ENCODE measurements at places on chromosomes 12 and 14.
A peak's percentile ranks its signal among the peaks of the same experiment; 100 is the strongest.

- H3K36me3 ChIP-seq: no peaks in the 10 kb centered on the region
- no peak overlapping the region for H3K27ac ChIP-seq
- H3K4me3 ChIP-seq: no peak overlapping the region
- H3K27me3 ChIP-seq: no peaks in the 10 kb centered on the region
Observed at GRCh38 chr14:32403688-32404087, 74.6 kb downstream of the AKAP6 start.

DNA sequence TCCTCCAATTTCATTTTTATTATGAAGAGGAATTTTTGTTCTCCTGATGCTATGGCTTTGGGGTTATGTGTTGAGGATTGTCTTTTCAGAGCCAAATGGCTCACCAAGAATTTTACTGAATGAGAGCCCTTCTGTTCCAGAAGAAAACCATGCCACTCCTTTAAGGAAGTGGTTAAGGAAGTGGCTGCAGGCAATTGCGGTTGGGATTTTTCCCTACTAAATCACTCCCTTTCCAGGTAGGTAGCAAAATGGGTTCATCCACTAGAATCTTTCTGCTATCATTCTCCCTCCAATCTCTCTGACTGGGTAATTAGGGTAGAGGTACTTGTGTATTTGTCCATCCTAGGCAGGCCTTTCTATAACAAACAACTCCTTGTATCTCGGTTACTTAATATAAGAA is 163.1 kb downstream of the TTC8 start:
- H3K27me3 ChIP-seq: no peaks in the 10 kb centered on the region
- no peak overlapping the region for H3K27ac ChIP-seq
- H3K4me3 ChIP-seq: no peak overlapping the region

DNA sequence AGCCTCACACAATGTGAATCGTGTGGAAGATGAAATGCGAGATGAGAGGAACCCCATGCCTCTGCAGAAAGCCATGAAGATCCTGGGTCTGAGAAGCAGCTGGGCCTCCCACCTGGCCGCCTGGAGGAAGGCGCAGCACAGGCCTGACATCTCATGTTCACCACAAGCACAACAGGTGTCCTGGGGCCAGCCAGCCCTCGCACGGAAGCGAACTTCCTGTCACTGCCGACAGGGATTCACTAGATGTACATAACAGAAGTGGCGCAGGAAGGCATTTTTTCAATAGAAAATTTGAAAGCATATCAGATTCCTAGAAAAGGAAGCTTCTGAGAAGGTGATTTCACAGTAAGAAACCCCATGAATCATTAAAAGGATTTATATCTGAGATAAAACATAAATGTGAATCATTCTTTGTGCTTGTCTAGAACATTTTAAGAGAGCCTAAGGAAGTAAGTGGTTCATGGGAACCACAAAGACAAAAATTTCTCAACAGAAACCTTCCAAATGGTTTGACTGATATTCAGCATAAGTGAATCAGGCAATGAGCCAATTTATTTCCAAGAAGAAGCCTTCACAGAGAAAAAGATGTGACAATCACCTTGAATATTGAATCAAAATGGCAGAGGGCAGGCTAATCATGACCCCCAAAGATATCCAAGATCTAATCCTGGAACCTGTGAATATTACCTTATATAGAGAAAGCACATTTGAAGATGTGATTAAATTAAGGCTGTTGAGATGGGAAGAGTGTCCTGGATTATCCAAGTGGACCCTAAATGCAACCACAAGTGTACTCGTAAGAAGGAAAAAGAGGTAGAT is 311.9 kb downstream of the DUSP6 start:
- no peaks in the 10 kb centered on the region for H3K4me1 ChIP-seq
- no peak overlapping the region for H3K4me3 ChIP-seq
- no peak overlapping the region for H3K27ac ChIP-seq
- no peak for DNase-seq
- no peaks in the 10 kb centered on the region for H3K27me3 ChIP-seq

GRCh38 chr12:123092866-123093265 is 58.0 kb downstream of the PITPNM2 start:
- H3K27me3 ChIP-seq: no peaks in the 10 kb centered on the region
- H3K4me3 ChIP-seq: no peak overlapping the region
- no peaks in the 10 kb centered on the region for H3K36me3 ChIP-seq
- no peak for DNase-seq
- H3K27ac ChIP-seq: no peak overlapping the region

DNA sequence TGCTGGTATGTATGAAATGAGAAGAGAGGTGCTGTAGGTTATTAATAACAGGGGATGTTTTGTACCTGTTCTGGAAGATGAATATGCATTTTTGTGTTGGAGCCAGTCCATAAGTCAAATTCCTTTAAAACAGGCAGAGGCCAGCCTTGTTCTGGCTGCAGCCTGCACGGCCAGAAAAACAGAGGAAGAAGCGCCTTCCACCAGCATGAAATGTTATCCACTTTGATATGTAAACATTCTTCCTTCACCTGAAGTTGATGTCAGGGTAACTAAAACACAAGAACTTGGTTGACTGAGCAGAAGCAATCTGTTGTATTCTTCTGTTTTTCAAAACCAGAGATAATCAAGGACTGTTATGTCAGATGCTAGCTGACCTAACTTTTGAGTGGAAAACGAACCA is 237.9 kb upstream of the PLEKHG7 start:
- H3K4me1 ChIP-seq: no peaks in the 10 kb centered on the region
- H3K27ac ChIP-seq: peak overlapping the region; percentile 18
- DNase-seq: no peak
- H3K4me3 ChIP-seq: no peak overlapping the region
- no peaks in the 10 kb centered on the region for H3K36me3 ChIP-seq

DNA sequence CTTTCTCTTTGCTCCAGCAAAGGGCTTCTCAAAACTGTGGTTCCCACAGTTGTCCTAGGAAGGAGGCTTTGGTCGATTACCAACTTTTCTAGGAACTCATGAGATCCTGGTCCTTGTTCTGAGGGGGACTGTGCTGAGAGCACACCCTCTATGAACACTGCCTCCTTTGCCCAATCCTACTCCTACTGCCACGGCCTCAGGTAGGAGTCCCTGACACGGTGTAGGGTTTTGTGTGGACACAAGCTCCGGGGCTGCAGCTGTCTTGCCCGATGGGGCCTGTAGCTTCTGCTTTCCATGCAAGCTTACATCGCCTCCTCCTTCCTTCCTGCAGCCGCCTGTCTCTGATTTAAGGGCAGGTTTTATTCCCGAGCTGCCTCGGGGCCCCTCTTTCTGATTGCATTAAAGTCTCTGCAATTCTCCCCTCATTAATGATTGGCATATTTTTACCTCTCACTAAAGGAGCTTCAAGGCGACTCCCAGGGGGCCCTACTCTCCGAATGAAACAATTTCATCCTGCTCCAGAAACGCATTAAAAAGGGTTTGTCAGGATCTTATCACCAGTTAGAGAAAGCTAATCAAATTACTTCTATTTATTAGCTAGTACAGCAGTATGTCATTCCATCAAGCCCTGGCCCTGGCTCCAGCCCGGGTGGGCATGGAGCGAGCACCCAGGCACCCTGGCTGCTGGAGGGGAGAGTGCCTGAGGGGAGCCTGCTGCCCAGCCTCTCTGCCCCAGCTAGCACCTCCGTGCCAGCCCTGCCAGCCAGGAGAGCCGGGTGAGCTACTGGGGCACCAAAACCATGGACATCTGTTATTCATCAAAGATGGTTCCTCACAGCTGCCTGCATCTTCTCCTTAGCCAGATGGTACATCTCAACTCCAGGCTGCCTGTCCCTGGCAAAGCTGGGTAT is 38.0 kb upstream of the ESRRB start:
- no peaks in the 10 kb centered on the region for H3K27me3 ChIP-seq
- no peak overlapping the region for H3K4me3 ChIP-seq
- H3K27ac ChIP-seq: no peak overlapping the region
- DNase-seq: no peak

DNA sequence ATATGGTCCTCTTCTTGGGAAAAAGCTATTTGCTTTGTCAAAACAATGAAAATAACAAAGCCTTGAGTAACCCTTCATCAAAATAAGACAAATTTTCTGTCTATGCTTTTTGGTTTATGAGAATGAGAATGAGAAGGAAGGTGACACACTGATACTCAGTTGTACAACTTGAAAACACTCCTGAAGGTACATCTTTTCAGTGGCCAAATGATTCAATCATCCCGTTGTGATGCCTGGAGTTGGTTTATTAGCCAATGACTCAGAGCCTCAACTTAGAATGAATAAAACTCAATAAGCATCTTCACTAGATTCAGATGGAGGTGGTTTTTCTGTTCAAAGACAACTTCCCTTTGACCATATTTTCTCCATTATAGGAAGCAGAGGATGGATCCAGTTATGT is 7.8 kb upstream of the CALM1 start:
- no peak for DNase-seq
- H3K36me3 ChIP-seq: no peaks in the 10 kb centered on the region
- H3K4me1 ChIP-seq: no peaks in the 10 kb centered on the region
- no peaks in the 10 kb centered on the region for H3K27me3 ChIP-seq
- H3K27ac ChIP-seq: no peak overlapping the region

DNA sequence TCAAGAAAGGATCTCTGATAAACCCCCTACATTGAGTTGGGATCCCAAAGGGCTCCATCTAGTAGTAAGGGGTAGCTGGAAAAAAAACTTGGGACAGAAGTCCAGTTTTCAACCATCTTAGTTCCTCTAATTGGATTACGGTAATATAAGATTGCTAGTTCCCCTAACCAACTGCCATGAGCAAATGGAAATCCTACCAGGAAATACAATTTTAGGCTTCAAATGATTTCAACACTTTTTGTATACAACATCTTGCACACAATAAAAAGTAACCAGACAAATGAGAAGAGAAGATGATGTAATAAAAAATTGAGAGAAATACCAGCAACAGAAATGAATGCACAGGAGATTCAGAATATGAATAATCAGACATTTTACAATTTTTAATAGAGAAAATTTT is 73.0 kb downstream of the TSHR start:
- DNase-seq: no peak
- H3K27me3 ChIP-seq: no peaks in the 10 kb centered on the region
- no peak overlapping the region for H3K27ac ChIP-seq
- H3K4me1 ChIP-seq: no peaks in the 10 kb centered on the region
- H3K36me3 ChIP-seq: no peaks in the 10 kb centered on the region
- no peak overlapping the region for H3K4me3 ChIP-seq

GRCh38 chr12:111171345-111171744 is 197.6 kb downstream of the PHETA1 start:
- H3K27me3 ChIP-seq: no peaks in the 10 kb centered on the region
- no peaks in the 10 kb centered on the region for H3K4me1 ChIP-seq
- DNase-seq: no peak
- no peak overlapping the region for H3K27ac ChIP-seq
- no peak overlapping the region for H3K4me3 ChIP-seq

GRCh38 chr12:57534991-57535543 is 11.9 kb downstream of the DCTN2 start:
- H3K4me3 ChIP-seq: no peak overlapping the region
- DNase-seq: no peak
- no peak overlapping the region for H3K27ac ChIP-seq
- H3K4me1 ChIP-seq: no peaks in the 10 kb centered on the region

- H3K4me1 ChIP-seq: no peaks in the 10 kb centered on the region
- no peaks in the 10 kb centered on the region for H3K36me3 ChIP-seq
- no peak overlapping the region for H3K4me3 ChIP-seq
- H3K27me3 ChIP-seq: no peaks in the 10 kb centered on the region
- no peak overlapping the region for H3K27ac ChIP-seq
Observed at GRCh38 chr14:85572845-85573244, 42.9 kb downstream of the FLRT2 start.

DNA sequence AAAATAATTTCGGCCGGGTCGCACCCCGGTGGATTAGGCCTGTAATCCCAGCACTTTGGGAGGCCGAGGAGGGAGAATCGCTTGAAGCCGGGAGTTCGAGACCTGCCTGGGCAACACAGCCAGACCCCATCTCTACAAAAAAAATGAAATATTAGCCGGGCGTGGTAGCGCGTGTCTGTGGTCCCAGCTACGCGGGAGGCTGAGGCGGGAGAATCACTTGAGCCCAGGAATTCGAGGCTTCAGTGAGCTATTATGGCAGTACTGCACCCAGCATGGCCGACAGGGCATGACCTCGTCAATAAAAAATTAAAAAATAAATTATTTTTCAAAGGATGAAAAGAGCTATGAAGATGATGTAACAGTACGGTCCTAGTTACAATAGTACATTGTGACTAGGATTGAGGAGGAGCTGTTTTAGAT is 523 bp downstream of the GTF2H3 start:
- H3K27ac ChIP-seq: peak overlapping the region; percentile 84
- H3K4me1 ChIP-seq: peaks cover 6% of the 10 kb centered on the region
- no peaks in the 10 kb centered on the region for H3K36me3 ChIP-seq
- H3K27me3 ChIP-seq: no peaks in the 10 kb centered on the region
- no peak for DNase-seq

DNA sequence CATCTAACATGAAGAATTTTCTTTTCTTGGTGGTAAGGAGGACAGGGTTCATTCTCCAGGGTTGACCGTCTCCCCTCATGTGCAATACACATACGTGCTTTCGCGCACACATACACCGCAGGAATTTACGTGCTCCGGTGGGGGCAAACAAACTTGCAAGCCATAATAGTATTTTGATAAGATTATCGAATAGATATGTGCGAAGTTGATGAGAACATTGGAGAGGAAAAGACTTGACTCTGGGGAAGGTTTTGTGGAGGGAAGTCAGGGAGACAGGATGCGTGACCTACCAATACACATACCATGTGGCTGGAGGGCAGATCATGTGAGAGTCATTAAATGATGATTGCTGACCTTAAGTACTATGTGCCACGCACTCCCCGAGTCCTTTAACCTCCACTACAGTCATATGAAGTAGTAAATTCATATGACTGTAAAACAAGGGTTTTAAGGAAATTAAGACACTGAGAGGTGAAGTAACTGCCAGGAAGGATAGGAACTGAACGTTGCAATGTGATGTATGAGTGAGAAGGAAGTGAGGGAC is 921 bp downstream of the RAD51B start:
- DNase-seq: no peak
- no peaks in the 10 kb centered on the region for H3K36me3 ChIP-seq
- H3K4me1 ChIP-seq: no peaks in the 10 kb centered on the region
- H3K27me3 ChIP-seq: no peaks in the 10 kb centered on the region
- peak overlapping the region; percentile 81 for H3K4me3 ChIP-seq

- DNase-seq: no peak
- no peaks in the 10 kb centered on the region for H3K27me3 ChIP-seq
- H3K4me1 ChIP-seq: no peaks in the 10 kb centered on the region
- no peaks in the 10 kb centered on the region for H3K36me3 ChIP-seq
- no peak overlapping the region for H3K4me3 ChIP-seq
Observed at GRCh38 chr12:47881051-47881450, 23.7 kb downstream of the VDR start.

GRCh38 chr14:78848234-78848820 is 678.2 kb downstream of the NRXN3 start:
- no peaks in the 10 kb centered on the region for H3K36me3 ChIP-seq
- no peak for DNase-seq
- H3K4me3 ChIP-seq: no peak overlapping the region
- H3K27me3 ChIP-seq: no peaks in the 10 kb centered on the region
- H3K27ac ChIP-seq: no peak overlapping the region
- no peaks in the 10 kb centered on the region for H3K4me1 ChIP-seq

DNA sequence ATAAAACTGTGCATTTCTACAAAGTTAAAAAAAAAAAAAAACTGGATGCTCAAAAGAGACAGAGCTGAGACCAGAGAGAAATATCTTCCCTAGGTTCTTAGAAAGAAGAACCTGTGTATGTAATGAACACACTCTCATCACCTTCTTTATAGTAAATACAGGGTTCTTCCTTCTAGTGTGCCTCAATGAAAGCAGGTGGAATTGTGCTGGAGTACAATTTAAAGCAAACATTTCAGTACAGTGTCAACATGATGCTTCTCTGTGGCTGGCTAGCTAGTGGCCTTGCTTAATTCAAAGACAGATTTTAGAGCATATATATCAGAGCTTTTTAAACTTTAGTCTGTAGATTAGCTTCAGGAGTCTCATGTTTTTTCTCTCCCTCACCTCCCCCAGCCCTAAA is 249.8 kb upstream of the ARHGAP5 start:
- no peak for DNase-seq
- no peaks in the 10 kb centered on the region for H3K4me1 ChIP-seq
- no peak overlapping the region for H3K27ac ChIP-seq
- H3K4me3 ChIP-seq: no peak overlapping the region
- no peaks in the 10 kb centered on the region for H3K36me3 ChIP-seq

Measured in uterus (tissue), 4 donors.